ENCODE measurements at places on chromosomes 5 and 9.

DNA sequence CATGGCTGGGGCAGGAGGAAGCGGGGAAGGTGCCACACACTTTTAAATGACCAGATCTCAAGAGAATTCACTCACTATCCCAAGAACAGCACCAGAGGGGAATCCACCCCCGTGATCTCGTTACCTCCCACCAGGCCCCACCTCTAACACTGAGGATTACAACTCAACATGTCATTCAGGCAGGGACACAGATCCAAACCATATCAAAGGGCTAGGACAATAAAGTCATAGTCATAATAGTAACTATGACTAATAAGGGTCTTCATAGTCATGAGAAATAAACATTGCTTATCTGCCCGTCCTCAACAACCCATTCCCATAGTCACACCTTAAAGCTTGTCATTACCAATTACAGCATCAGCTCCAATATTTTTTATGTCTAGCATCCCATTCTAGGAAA lies 65.3 kb upstream of the SMC2 start:
- DNase-seq: no peak

- DNase-seq: no peak
Measured at GRCh38 chr9:74497748-74498620, 849 bp downstream of the RORB start.

DNA sequence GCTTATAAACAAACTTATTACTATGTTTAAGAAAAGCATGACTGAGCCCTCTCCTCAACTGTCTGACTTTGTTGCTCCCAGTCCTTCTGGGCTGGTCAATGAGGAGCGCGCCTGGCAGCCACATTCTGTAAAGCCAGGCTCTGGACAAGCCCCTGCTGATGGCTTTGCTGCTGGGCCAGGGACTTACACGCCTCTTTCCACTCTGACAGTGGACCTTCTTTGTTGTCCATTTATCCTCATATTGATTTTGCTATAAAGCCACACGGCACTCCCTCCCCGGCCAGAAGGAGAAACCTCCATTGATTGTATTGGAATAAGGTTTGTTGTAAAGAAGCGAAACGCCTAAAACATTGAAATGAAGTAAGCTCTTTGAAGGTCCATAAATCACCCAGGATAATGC lies 50.6 kb downstream of the C5orf15 start:
- DNase-seq: no peak

DNA sequence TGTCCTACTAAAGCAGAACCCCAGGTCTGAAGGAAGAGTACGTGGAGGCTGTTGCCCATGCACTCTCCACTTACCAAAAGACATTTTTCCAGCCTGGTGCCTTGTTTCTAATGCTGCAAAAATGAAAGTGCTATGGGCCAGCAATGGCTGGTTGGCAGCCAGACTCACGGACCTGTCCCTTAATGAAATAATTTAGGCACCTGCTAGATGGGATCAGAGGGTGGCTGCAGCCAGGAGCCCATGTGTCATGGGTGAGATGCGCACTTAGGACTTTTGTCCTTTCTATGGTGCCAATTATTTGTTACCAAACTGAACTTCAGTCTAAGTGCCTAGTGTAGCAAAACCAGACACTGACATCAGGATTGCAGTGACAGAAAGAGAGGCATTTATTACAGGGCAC lies 276.3 kb downstream of the YTHDC2 start:
- no peak for DNase-seq

- no peak for DNase-seq
Measured at GRCh38 chr9:19283072-19283710, 52.7 kb downstream of the DENND4C start.

GRCh38 chr9:126804696-126805553 lies at the start of gene ZBTB43:
ZBTB43 (plus strand) TSS chr9:126805040; CDS start chr9:126832510, 27,470 bp downstream.
- DNase-seq: peak; percentile 93

DNA sequence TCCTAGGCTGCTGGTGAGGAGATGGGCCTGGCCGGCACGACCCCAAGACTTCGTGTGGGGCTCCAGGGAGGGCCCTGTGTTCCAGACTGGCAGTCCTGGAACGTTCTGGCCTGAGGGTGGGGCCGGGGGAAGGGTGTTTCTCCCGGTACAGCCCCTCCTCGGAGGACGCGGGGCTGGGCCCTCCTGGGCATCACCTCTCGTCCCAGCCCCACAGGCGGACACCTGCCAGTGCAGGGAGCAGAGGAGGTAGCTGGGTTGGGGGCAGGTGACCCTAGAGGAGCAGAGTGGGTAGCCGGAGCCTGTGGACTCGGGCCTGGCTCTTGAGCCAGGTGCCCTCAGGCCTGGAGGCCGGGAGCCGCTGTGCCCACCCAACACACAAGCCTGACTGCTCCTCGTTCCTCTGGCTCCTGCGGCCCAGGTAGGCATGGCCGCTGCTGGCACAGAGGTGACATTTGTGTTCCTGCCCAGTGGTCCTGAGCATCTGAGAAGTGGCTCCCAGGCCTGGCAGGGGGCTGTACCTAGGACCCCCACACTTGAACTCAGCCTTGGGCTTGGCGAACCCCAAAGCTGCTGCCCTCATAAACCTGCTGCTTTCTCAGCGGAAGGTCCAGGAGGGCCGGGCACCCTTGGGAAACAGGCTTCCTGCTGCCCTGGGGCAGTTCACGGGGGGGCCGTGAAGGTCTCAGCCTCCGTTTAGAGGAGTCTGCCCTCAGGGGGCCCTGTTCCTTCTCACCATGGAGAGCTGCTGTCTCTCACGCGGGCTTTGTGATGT lies 817 bp downstream of the SLC6A19 start:
- DNase-seq: no peak

GRCh38 chr5:22958462-22959262 lies 105.5 kb upstream of the CDH12 start:
- no peak for DNase-seq

GRCh38 chr5:53334431-53334941 lies 145.9 kb upstream of the FST start:
- DNase-seq: peak; percentile 80

- DNase-seq: no peak
Measured at GRCh38 chr9:130634191-130634768, 30.1 kb upstream of the PRDM12 start.

GRCh38 chr9:116389541-116390302 lies 236.1 kb downstream of the PAPPA start:
- DNase-seq: peak; percentile 2

- no peak for DNase-seq
Measured at GRCh38 chr9:37549527-37549926, 26.7 kb downstream of the FBXO10 start.

DNA sequence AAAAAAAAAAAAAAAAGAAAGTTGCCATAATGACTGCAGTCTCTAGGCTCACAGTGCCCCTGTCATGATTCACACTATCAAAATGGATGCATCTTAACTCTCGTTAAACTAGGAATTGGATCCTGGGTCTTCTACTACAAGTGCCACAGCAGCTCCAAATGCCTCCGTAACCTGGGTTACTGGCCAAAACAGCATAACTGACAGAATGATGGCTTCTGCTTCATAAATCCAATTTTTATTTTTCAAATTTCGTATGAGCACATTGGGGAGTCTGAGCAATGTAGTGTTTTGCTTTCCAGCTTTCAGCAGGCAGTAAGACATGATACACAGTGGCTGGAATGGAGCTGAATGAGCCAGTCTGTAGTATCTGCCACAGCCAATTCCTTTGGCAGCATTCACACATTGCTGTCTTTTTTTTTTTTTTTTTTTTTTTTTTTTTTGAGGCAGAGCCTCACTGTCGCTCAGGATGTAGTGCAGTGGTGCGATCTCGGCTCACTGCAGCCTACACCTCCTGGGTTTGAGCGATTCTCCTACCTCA lies 36.0 kb upstream of the NPM1 start:
- DNase-seq: no peak

GRCh38 chr9:5879419-5880181 lies 11.1 kb upstream of the MLANA start:
- DNase-seq: peak; percentile 82

- no peak for DNase-seq
Measured at GRCh38 chr5:54691656-54692055, 174.1 kb downstream of the SNX18 start.

GRCh38 chr5:63768221-63768620 lies 194.0 kb downstream of the HTR1A start:
- no peak for DNase-seq

DNA sequence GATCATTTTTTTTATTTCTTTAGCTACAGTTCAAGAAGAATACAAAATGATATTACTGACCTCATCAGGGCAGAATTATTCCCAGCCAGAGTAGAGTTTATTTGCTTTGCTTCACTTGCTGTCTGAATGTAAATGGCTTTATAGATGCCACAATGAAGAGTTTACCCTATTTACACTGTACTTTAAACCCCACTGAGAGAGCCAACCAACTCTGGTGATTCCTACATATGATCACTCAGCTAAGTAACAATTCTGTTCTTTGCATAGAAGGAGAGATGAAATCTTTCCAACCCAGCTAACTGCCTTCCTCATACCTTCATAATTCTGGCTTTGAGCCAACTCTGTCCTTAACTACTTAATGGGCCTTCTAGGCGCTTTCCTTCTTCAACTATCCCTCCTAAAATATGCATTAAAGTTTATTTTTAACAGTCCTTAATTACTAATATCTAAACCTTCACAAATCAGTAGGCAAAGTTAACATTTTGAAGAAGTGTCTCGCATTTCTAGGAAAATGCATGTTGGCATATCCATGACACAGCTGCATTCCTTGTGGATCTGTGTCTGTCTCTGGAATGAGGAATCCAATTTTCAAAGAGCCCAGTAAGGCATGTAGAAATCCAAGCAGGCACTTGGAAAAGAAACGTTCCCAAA lies 284.8 kb upstream of the GRAMD2B start:
- peak; percentile 35 for DNase-seq

- no peak for DNase-seq
Measured at GRCh38 chr5:157025093-157025698, 33.7 kb downstream of the HAVCR1 start.

DNA sequence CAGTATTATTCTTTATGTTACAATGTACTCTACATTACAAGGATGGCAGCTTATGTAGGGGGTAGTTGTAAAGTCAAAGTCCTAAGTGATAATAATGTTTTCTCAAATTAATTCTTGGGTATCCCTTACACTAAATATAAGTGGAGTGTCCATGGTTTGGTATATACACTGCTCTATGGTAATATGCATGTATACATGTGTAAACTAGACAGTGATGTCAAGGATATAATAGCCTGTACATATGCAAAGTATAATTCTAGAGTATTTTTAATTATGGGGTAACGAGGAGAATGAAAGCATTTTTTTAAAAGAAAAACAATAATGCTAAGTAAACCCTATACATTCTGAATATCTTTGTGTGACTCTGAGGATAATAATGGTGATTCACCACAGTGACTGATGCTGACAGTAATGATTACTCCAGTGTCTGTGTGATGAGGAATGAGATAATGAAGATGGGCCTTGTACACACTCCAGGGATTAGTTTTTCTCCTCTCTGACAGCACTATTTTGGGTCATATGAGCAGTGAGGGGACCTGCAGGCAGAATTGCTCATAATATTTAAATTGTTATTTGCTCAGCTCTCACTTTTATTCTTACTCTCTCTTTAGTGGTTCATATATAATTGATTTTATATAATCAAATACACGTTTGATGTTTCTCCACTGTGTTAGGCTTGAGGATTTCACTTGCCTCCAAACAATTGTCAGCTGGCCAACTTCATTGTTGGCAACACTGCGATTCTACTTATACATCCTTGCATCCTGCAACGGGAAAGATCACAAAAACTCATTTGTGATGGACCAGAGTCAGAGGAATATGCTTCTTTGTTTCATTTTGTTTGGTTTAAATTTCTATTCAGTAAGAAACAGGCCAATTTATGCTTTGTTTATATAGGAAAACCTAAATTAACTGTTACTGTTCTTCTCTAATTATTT lies 88.2 kb downstream of the NREP start:
- DNase-seq: no peak

GRCh38 chr9:18798106-18798505 lies 234.9 kb downstream of the SAXO1 start:
- DNase-seq: no peak

GRCh38 chr5:172940268-172941066 lies 18.8 kb upstream of the RPL26L1 start:
- DNase-seq: no peak

DNA sequence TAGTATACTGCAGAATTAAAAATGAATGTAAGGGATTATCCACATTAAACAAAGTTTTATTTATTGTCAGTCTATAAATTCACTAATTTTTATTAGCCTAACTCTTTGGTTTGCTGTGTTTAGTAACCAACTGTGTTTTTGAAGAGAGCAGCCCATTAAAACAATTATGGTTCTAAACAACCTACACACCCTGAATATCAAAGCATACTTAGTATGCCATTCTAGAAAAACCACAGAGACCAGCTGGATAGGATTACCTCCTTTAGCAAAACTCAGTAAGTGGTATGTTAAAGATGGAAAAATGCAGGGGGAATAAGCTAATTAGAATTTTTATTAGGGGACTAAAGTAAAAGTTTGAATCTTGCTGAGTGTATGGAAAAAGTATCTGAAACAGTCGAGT lies 1981.7 kb upstream of the NUDT12 start:
- DNase-seq: no peak

GRCh38 chr5:172498431-172499129 lies 44.3 kb upstream of the SH3PXD2B start:
- no peak for DNase-seq

DNA sequence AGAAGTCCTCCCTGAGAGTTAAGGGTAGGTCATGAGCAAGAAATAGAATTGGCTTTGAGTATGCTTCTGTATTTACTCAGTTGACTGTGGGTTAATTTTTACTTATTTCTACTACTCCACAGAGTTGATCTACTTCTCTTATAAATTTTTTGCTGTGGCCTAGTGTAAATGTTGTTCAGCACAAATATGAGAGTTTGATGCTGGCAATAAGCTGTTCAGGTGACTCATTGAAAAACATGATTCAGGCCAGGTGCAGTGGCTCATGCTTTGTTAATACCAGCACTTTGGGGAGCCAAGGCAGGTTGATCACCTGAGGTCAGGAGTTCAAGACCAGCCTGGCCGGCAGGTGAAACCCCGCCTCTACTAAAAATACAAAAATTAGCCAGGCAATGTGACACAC lies 4.5 kb upstream of the CDK7 start:
- no peak for DNase-seq

DNA sequence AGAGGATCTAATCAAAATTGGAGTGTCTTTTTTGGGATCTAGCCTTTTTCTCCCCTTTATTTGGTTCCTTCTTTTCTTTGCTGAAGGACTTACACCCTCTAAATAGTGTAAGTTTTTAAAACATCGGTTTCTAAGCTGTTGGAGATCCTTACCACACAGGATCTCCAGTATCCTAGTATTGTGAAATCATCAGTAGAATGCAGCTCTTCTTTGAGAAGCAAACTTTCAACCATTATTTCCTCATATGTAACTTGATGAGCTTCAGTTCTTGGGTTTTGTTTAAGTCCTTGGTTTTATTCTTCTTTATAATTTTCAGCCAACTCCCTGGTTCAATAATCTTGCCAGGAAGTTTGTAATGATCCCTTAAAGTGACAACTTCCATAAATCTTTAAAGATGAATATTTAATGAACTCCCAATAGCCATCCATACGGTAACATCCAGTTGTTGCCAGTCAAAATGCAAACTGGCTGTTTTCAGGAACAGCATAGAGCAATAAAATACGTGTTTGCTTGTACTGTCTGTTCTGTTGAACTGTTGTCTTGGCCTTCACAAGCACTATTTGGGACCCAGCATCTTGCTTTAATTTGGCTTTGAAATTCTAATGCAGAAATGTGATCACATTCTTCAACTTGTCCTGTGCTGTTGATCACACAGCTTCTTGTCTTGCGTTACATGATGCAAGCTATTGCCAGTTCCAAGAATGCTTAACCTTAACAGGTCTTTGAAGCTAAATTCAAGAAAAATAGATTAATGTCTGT lies 34.8 kb upstream of the TTC23L start:
- DNase-seq: no peak

All from NCI-H226 (cell line).